ENCODE measurements at places on chromosomes 1 and 21.

GRCh38 chr1:236240675-236241074, 41.1 kb downstream of the ERO1B start:
- DNase-seq = no peak

DNA sequence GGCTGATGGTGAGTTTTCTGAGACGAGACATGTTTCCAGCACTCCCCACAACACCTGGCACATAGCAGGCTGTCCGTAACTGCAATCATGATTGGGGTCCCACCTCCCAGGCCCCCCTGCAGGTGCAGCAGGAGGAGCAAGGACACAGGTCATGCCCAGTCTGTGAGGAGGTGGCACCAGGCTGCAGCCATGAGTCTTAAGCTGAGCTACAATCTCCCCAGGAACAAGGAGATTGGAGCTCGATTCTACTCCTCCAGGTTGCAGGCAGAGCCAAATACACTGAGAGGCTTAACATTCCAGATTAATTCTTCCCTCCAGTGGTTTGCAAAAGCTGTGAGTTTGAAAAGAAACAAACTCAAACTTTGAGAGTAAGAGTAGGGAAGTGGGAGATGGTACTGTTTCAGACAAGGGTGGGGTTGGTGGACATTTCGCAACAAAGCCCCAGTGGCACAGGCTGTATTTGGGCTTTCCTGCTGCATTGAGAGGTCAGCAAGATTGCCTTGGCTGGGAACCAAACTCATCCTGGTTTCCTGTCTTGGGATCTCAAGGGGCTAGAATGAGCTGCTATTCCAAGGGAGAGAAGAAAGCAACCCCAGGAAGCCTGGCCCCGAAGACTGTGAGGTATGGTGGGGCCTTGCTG, 64.8 kb upstream of the GALNT2 start:
- DNase-seq = no peak

DNA sequence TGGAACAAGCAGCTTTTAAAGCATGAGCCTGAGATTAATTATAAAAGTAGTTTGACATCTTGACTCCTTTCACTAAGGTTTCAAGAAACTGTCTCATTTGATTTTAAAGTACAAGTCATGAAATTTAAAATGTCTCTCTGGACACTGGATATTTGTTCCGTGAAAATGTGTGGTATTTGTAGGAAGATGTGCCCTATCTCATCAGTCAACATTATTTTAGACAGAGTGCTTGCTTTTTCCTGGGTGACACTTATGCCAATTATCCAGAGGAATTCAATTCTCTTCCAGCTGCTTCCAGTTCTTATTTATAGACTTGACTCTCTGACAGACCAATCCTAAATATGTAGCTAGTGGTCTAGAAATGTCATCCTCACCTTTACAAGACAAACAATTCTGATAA, 300.4 kb downstream of the PLA2G4A start:
- no peak for DNase-seq

GRCh38 chr1:159866905-159867663, 4.6 kb upstream of the VSIG8 start:
- DNase-seq = no peak

DNA sequence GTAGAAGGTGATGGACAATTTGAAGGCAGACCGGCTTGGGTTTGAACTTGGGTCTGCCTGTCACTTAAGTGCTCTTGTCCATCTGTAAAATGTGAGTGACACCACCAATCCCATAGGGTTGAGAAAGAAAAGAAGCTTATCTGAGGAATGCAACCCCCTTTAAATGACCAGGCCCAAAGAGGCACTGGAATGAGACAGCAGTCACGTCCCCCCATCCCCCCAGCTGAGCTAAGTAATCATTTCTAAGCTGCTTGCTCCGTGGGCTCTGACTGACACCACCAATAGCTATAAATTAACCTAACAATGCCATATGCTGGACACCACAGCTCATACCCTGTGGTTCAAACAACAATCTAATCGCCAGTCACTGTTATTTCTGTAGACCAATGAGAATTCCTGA, 15.1 kb downstream of the LCA5L start:
- no peak for DNase-seq

GRCh38 chr1:26359981-26360806, 6.3 kb upstream of the CRYBG2 start:
- peak; percentile 53 for DNase-seq
